Heart right ventricle (tissue), 16 donors: ENCODE measurements at places on chromosomes 3 and 15. TPM values are rescaled to one million over a fixed set of nuclear protein-coding genes. Genes with fewer than 3 reads are reported as not detected.

DNA sequence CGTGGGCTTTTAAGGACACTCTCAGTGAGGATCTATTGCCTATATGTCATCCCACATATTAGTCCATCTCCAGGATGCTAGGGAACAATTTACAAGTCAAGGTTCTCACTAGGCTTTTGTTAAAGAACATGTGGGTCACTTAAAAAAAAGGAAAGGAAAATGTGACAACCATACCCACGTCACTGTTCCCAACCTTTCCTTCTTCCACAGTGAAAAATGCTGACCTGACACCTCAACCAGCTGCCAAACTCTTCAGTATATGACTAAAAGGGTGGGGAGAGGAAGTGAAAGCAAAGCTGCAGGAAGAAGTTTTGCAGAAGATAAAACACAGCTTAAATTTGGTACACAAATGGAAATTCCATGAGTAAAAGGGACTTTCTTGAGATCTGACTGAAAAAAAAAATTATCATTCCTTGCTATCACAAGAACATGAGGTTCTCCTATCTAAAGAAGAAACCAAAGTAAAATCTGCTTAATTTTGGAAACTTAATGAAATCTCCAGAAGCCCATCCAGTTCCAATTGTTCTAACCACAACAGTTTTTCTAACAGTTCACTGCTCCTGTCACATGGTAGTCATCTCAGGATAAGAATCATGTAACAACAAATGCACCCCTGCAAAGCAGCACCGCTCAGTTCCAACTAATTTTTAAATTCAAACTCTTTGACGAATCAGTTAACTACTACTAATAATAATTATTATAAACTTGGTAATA, 117.0 kb upstream of the TSPAN3 start:
- no peaks in the 10 kb centered on the region for H3K36me3 ChIP-seq
- no peak overlapping the region for H3K4me3 ChIP-seq
- no peaks in the 10 kb centered on the region for H3K27me3 ChIP-seq
- peaks cover 66% of the 10 kb centered on the region for H3K4me1 ChIP-seq

Gene SMCO1
- total RNA-seq: 58.6 TPM

Gene FETUB
- total RNA-seq: not detected

GRCh38 chr3:51686512-51687215, 15.6 kb downstream of the TEX264 start:
- H3K4me3 ChIP-seq: no peak overlapping the region
- H3K27ac ChIP-seq: peak overlapping the region; percentile 96
- peak; percentile 87 for DNase-seq
- peaks cover 99% of the 10 kb centered on the region for H3K4me1 ChIP-seq
- no peaks in the 10 kb centered on the region for H3K27me3 ChIP-seq

- peaks cover 19% of the 10 kb centered on the region for H3K4me1 ChIP-seq
- DNase-seq: no peak
- H3K27me3 ChIP-seq: no peaks in the 10 kb centered on the region
- H3K36me3 ChIP-seq: no peaks in the 10 kb centered on the region
Observed at GRCh38 chr15:89243046-89243690, 611 bp upstream of the FANCI start.

- peak; percentile 78 for DNase-seq
- H3K27ac ChIP-seq: no peak overlapping the region
- H3K4me1 ChIP-seq: no peaks in the 10 kb centered on the region
- no peaks in the 10 kb centered on the region for H3K36me3 ChIP-seq
Observed at GRCh38 chr15:68553994-68554720, 24.6 kb upstream of the CORO2B start.

DNA sequence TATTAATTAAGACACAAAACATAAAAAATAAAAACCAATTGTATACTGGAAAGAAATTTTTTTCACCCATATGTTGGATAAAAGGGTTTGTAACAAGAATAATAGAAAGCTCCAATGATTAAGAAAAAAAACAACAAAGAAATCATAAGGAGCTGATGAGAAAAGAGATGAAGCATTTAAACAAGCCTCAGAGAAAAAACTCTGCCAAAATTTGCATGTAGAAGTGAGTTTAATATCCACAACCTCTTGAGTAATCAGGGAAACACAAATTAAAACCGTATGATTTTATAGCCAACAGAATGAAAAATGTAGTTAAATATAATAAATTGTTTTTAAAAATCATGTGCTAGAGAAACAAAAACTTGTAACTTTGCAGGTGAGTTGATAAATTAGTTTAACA, 192.9 kb downstream of the BCHE start:
- H3K27ac ChIP-seq: no peak overlapping the region
- H3K27me3 ChIP-seq: no peaks in the 10 kb centered on the region
- H3K36me3 ChIP-seq: no peaks in the 10 kb centered on the region
- no peak for DNase-seq

Gene GOLGA6D
- not detected for total RNA-seq

Gene GOLGA8G
- total RNA-seq: not detected

- H3K36me3 ChIP-seq: no peaks in the 10 kb centered on the region
- H3K27ac ChIP-seq: peak overlapping the region; percentile 79
- H3K27me3 ChIP-seq: no peaks in the 10 kb centered on the region
- no peak overlapping the region for H3K4me3 ChIP-seq
- DNase-seq: no peak
- H3K4me1 ChIP-seq: peaks cover 55% of the 10 kb centered on the region
Observed at GRCh38 chr3:152376351-152377183, 107.8 kb downstream of the MBNL1 start.

Gene PLSCR4
- 13.2 TPM for total RNA-seq

GRCh38 chr3:179967622-179968021, 69.1 kb downstream of the PEX5L start:
- no peaks in the 10 kb centered on the region for H3K4me1 ChIP-seq
- H3K4me3 ChIP-seq: no peak overlapping the region
- H3K27me3 ChIP-seq: no peaks in the 10 kb centered on the region
- H3K27ac ChIP-seq: no peak overlapping the region
- no peaks in the 10 kb centered on the region for H3K36me3 ChIP-seq

Gene SLC22A14
- not detected for total RNA-seq

Gene APOD
- 73.9 TPM for total RNA-seq

DNA sequence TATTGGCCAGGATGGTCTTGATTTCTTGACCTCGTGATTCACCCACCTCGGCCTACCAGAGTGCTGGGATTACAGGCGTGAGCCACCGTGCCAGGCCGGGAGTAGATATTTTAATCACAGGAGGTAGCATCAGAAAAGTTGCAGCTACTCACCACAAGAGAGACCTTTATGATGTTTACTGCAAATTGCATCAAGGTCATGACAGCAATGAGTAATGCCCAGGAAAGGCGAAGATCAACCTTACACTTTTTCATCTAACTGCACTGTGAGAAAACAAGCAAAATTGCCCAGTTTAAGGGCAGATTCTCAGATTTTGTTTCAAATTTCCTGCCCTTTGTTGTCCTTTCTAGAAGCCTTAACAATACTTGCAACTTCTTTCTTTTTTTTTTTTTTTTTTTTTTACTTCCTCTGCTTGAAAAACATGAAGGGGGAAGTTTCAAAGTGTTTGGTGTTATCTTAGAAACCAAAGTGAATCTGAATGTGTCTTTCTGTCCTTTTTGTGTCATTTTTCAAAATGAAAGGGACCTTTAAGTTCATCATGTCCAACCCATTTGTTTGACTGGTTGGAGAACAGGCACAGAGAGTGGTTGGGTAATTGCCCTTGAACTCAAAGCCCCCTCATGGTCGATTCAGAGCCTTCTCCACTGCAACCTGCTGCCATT, 25.0 kb downstream of the TGFBR2 start:
- peaks cover 100% of the 10 kb centered on the region for H3K4me1 ChIP-seq
- peak overlapping the region; percentile 70 for H3K27ac ChIP-seq
- no peaks in the 10 kb centered on the region for H3K27me3 ChIP-seq
- no peaks in the 10 kb centered on the region for H3K36me3 ChIP-seq
- no peak overlapping the region for H3K4me3 ChIP-seq
- DNase-seq: no peak

- H3K4me3 ChIP-seq: peak overlapping the region; percentile 66
- peaks cover 13% of the 10 kb centered on the region for H3K4me1 ChIP-seq
- H3K36me3 ChIP-seq: no peaks in the 10 kb centered on the region
- peak overlapping the region; percentile 89 for H3K27ac ChIP-seq
- DNase-seq: no peak
- H3K27me3 ChIP-seq: no peaks in the 10 kb centered on the region
Observed at GRCh38 chr15:74460298-74460697, 662 bp downstream of the UBL7 start.

- H3K27ac ChIP-seq: no peak overlapping the region
- DNase-seq: no peak
- no peak overlapping the region for H3K4me3 ChIP-seq
- H3K27me3 ChIP-seq: no peaks in the 10 kb centered on the region
- no peaks in the 10 kb centered on the region for H3K4me1 ChIP-seq
Observed at GRCh38 chr3:5343459-5343858, 156.0 kb downstream of the EDEM1 start.

DNA sequence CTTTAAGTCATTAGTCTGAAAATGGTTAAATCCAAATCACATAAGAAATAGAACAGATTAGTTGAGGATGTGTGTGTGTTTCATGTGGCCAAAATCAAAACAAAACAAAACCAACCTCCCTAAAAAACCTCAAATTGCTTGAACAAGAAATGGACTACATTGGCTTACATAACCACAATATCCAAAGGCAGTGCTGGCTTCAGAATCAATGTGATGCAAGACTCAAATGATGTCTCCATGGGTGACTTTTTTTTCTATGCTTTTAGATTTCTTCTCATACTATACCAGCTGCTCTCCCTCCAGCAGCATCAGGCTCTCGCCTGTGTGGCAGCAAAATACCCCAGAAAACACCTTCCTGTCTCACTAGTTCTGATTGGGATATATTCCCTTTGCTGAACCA, 36.0 kb upstream of the CMTM8 start:
- H3K27me3 ChIP-seq: no peaks in the 10 kb centered on the region
- no peak overlapping the region for H3K4me3 ChIP-seq
- no peak for DNase-seq
- peak overlapping the region; percentile 84 for H3K27ac ChIP-seq
- H3K36me3 ChIP-seq: no peaks in the 10 kb centered on the region

Gene THAP10
- 7.0 TPM for total RNA-seq

- peak overlapping the region; percentile 28 for H3K4me3 ChIP-seq
- peaks cover 68% of the 10 kb centered on the region for H3K4me1 ChIP-seq
- peak overlapping the region; percentile 29 for H3K27ac ChIP-seq
- H3K36me3 ChIP-seq: peaks cover 4% of the 10 kb centered on the region
- H3K27me3 ChIP-seq: no peaks in the 10 kb centered on the region
Observed at GRCh38 chr3:66450390-66451022, 50.3 kb downstream of the LRIG1 start.

GRCh38 chr15:90885432-90886290, 1.4 kb downstream of the FES start:
- H3K4me3 ChIP-seq: peak overlapping the region; percentile 82
- peaks cover 58% of the 10 kb centered on the region for H3K4me1 ChIP-seq
- no peaks in the 10 kb centered on the region for H3K27me3 ChIP-seq
- peak; percentile 88 for DNase-seq
